Cerebellar nuclear complex (tissue), 1 donor: ENCODE measurements at places on chromosomes 6 and 20.

- no peak for DNase-seq
Measured at GRCh38 chr6:5378331-5378730, 117.0 kb downstream of the FARS2 start.

- DNase-seq: no peak
Measured at GRCh38 chr6:42071881-42072583, 21.7 kb downstream of the TAF8 start.

DNA sequence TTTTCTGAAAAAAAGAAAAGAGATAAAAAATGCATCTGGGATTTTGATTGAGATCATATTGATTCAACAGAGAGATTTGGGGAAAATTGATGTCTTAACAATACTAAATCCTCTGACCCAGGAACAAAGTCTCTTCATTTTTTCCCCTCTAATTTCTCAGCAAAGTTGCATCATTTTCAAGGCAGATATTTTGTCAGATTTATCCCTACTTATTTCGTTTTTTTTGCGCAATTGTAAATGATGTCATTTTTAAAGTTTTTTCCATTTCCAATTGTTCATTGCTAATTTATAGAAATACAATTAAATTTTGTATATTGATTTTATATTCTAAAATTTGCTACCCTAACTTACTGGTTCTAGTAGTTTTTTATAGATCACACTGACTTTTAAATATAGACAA is 97.7 kb upstream of the TMEM170B start:
- DNase-seq: no peak

- DNase-seq: no peak
Measured at GRCh38 chr6:36035225-36035624, 7.6 kb downstream of the MAPK14 start.

DNA sequence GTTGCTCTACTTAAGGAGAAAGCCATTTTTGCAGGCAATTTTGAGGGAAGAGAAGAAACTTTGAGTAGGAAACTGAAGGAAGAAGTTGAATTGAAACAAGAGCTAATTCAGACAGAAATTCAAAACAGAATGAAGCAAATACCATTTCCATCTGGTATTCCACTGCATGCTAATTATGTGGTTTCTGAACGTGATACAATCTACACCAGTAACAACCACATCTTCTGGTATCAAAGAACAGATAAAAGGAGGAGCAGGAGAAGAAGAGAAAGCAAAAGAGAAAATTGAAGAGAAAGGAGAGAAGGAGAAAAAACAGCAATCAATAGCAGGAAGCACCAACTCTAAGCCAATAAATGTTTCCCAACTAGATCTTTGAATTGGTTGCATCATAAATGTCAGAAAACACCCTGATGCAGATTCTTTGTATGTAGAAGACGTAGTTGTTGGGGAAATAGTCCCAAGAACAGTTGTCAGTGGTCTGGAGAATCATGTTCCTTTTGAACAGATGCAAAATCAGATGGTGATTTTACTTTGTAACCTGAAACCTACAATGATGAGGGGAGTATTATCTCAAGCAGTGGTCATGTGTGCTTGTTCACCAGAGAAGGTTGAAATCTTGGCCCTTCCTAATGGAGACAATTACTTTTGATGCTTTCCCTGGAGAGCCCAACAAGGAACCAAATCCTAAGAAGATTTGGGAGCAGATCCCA is 132.4 kb downstream of the MACROD2 start:
- no peak for DNase-seq

DNA sequence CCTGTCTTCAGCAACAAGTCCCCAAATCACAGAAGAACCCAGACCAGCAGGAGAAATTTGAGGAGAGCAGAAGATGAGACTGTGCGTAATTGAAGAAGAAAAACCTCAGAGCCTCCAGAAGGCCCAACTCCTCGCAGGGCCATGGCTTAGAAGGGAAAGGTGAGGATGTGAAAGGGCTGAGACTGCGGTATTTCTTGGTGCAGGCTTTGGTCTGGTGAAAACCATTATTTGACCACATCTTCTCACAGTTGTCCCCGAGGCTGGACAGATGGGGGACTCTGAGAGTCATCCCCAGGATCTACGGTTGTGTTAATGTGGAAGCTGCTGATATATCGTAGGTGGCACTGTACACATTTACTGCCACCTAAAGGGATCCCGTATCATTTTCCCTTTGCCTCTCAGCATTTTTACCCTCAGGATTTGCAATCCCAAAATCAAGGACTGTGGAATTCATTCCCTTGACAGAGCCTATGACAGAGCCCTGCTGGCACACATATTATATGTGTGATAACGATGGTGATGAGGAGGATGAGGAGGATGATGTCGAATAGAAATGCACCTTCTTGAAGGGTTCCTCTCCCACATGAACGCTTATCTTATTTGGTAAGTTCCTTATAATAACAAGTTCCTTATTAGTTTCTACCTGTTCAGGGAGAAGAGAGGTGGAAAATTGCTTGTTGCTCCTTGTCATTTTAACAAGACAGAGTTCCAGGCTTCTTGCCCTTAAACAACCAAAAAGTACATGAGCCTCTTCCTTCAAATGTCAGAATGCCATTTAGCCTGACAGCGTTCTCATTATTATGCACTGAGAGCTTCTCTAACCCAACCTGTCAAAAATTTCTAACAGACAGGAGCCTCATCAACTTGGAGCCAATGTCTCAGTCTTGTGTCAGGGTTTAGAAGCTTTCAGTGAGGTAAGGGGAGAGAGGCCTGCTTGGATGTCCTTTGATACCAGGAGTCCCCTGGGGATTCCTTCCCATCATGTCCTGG is 135.8 kb downstream of the PXDC1 start:
- DNase-seq: no peak

DNA sequence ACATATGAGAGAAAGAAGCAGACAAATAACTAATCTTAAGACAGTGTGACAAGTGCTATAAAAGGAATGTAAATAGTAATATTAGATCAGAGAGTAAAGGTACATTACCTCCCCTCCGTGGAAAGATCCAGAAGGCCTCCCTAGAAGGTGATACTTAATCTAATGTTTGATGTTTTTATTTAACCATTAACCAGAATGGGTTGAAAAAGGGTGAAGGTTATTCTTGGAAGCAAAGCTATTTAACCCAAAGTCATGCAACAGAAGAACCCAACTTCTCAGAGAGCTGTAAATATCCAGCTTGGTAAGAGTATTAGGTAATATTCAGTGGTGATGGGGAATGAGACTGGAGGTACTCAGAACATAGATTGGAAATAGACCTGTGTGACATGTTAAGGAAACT is 68.0 kb upstream of the HIVEP1 start:
- no peak for DNase-seq

GRCh38 chr6:111399626-111400025 is 83.4 kb downstream of the REV3L start:
- no peak for DNase-seq

- DNase-seq: no peak
Measured at GRCh38 chr20:24379484-24379927, 89.9 kb upstream of the SYNDIG1 start.
